ENCODE measurements at places on chromosomes 16 and 17. TPM values are rescaled to one million over a fixed set of nuclear protein-coding genes. Genes with fewer than 3 reads are reported as not detected.

DNA sequence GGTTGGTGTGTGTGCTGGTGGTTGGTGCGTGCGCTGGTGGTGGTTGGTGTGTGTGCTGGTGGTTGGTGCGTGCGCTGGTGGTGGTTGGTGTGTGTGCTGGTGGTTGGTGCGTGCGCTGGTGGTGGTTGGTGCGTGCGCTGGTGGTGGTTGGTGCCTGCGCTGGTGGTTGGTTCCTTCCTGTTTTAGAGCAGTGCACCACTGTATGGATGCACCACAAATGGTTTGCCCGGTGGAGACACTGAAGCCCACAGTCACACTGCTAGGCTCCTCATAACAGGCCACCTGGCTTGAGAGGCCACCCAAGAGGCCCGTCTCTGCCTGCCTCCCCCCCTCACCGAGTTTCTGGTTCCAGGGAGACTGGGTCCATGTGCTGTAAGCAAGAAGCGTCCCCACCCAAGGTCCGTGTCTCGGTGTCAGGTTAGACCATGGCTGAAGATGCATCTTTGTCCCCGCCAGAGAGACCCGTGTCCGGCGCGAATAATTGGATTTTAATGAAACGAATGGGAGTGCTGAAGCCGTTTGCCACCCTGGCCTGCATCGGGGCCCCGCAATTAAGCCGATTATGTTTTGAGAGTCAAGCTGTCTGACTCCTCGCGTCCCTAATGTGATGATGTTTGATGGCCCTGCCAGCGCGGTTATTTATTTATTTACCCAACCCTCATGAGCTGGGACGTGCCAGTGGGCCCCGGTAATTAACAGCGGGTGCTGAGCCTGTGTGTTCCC lies 161.3 kb upstream of the GSE1 start:
- H3K27ac ChIP-seq: no peak overlapping the region
- no peaks in the 10 kb centered on the region for H3K27me3 ChIP-seq
- DNase-seq: no peak
- H3K36me3 ChIP-seq: no peaks in the 10 kb centered on the region

DNA sequence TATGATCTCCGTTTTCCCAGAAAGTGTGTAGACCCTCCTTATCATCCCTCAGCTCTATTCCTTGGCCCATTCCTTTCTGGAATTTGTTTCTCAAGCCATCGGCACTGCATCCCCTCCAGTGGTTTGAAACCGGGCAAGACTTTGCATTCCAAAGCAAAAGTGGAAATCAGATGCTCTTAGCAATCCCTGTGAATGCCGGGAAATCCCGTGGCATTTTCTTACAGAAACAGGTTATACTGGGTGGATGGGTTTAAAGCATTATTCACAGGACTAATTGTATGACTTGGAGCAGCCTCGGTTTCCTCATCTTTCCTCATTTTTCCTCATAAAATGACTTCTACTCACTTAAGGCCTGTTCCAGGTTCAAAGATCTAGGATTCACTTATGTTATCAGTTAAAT lies 52.0 kb downstream of the MAP2K6 start:
- no peak overlapping the region for H3K4me3 ChIP-seq
- H3K4me1 ChIP-seq: peaks cover 15% of the 10 kb centered on the region
- H3K27me3 ChIP-seq: no peaks in the 10 kb centered on the region
- H3K27ac ChIP-seq: no peak overlapping the region

DNA sequence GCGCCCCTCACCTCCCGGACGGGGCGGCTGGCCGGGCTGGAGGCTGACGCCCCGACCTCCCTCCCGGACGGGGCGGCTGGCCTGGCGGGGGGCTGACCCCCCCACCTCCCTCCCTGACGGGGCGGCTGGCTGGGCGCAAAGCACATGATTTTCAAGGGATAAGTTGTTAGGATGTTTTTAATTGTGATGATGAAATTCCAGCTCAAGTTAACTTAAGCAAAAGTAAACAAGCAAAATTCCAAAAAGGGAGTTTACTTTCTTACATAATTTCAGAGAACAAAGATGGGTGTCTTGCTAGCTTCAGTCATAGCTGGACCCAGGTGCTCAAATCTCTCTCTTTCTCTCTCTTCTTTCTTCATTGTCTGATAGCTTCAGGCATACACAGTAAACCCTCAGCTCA lies 33.6 kb upstream of the MED9 start:
- H3K4me3 ChIP-seq: no peak overlapping the region
- no peak for DNase-seq
- no peaks in the 10 kb centered on the region for H3K27me3 ChIP-seq
- H3K36me3 ChIP-seq: no peaks in the 10 kb centered on the region
- no peak overlapping the region for H3K27ac ChIP-seq

- H3K36me3 ChIP-seq: no peaks in the 10 kb centered on the region
- DNase-seq: no peak
- peaks cover 17% of the 10 kb centered on the region for H3K27me3 ChIP-seq
- H3K4me1 ChIP-seq: peaks cover 29% of the 10 kb centered on the region
- peak overlapping the region; percentile 75 for H3K4me3 ChIP-seq
Measured at GRCh38 chr16:275041-275641, 603 bp downstream of the RGS11 start.

DNA sequence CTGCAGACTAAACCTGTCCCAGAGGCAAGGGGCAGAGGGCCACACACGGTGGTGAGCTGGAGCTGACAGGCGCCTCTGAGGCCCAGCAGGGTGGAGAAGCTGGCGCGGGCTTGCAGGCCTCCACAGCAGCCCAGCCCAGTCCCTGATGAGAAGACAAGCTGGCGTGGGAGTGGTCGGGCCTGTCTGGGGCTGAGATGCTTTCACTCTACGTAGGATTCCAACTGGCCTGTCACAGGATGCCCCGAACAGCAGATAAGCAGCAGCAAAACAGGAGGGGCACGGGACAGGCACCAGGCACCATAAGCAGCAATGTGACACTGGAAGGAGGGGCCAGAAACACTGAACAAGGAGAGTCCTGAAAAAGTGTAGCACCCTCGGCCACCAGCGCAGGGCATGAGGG lies 40.1 kb downstream of the PEMT start:
- no peaks in the 10 kb centered on the region for H3K27me3 ChIP-seq
- H3K27ac ChIP-seq: peak overlapping the region; percentile 87
- no peaks in the 10 kb centered on the region for H3K36me3 ChIP-seq
- H3K4me1 ChIP-seq: peaks cover 77% of the 10 kb centered on the region
- no peak overlapping the region for H3K4me3 ChIP-seq

Gene VMO1
- total RNA-seq: 0.63 TPM

Gene TBC1D3L
- total RNA-seq: 4.5 TPM
